ENCODE measurements at places on chromosomes 2 and 18.

GRCh38 chr2:121085801-121086200, 199.2 kb downstream of the TFCP2L1 start:
- DNase-seq, result no peak

DNA sequence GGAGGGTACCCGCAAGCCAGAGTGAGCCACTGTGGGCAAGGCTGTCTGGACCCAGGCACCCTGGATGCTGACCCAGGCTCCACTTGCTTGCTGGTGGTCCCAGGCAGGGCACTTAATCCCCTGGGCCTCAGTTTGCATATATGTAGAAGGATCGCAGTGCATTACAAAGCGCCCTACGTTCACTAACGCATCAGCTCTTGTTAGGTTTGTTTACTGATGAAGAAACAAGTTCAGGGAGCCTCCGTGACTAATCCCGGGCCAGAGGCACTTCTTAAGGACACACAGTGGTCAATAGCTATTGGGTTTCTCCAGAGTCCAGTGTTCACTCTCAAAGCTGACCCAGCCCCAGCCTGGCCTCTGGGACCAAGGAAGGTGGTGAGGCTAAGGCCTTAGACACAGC, 70.2 kb downstream of the LBH start:
- no peak for DNase-seq

- DNase-seq, result no peak
These were observed 9.8 kb downstream of the RBFA start for GRCh38 chr18:80044072-80044471.

- DNase-seq, result no peak
These were observed 73.5 kb downstream of the CCBE1 start for GRCh38 chr18:59623456-59624368.

DNA sequence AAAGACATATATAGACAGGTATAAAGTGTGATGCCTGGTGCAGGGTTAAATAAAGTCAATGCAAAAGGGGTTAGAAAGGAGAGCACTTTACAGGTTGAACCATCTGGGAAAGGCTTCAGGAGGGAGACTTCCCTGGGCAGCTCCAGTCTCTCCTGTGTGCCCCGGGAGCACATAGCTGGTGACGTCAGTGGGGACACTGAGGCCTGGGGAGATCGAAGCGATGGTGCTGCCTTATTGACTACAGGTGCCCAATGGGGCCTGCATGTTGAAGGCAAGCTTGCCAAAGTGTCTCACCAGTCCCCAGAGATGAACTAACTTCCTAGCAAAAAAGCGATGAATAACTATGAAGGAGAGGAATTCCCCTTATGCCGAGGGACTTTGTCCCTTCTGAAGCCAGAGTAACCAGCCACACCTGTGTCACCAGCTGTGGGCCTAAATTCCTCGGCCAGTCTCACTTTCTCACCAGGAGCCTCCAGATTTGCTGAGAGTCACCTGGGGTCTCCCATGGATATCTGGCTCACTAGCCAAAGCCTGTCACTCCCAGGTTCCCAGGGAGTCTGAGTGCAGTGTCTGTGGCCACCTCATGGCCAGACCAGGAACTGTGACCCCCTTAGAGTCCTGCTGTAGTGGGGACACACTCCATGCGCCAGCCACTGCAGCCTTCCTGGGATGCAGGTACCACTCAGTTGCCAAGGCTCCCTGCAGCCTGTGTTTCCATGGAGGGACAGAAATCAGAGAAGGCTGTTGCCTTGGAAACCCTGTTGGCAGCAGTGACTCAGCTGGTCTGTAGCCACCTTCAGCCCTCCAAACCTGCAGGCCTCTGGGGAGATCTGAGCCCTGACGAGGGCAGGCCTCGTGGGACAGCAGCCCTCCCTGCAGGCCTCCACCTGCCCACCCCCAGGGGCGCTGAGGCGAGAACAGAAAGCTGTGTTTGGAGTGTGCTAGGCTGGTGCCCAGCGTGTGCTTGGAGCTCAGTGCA, 128.7 kb downstream of the CTIF start:
- DNase-seq, result no peak

- no peak for DNase-seq
These were observed 249.9 kb upstream of the THUMPD2 start for GRCh38 chr2:40028792-40029488.

DNA sequence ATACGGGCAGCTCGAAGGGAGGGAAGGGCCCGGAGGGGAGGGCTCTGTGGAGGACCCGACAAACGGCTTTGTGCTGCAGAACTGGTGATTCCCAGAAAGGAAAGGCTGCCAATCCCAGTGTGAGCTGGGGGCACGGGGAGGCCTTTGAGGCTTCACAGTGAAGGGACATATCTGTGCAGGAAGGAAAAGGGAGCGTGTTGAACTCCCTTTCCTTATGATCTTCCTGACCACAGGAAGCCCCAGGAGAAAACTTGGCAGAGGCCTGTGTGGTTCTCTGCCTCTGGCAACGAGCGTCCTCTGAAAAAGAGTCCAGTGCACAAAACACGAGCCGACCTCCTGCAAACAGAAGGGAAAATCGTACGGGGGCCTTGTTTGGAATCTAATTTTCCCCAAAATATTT, 683.5 kb upstream of the SALL3 start:
- DNase-seq, result no peak

- DNase-seq, result no peak
These were observed 237.5 kb upstream of the FAM98A start for GRCh38 chr2:33836628-33837027.

- DNase-seq, result no peak
These were observed 94.6 kb upstream of the SCG2 start for GRCh38 chr2:223696719-223697118.

- no peak for DNase-seq
These were observed 3.8 kb upstream of the RPS7 start for GRCh38 chr2:3571284-3571683.

- DNase-seq, result no peak
These were observed 33.1 kb downstream of the HJURP start for GRCh38 chr2:233821196-233821595.

DNA sequence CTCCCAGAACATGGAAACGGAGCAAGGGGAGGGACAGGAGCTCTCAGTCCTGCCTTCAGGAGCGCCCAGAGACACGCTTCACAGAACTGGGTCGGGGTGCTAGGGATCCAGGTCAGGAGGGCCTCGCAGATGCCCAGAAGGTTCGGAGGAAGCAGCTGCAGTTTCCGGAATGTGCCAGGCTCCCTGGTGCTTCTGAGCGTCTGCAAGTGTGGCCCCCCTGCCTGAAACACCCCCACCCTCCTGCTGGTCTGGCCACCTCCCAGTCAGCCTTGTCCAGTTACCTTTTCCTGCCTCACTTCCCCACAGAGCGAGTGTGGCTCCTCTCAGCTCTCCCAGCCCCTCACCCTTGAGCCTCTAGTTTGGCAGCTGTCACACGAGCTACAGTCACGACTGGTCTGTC, 88.3 kb upstream of the TAF1B start:
- no peak for DNase-seq

DNA sequence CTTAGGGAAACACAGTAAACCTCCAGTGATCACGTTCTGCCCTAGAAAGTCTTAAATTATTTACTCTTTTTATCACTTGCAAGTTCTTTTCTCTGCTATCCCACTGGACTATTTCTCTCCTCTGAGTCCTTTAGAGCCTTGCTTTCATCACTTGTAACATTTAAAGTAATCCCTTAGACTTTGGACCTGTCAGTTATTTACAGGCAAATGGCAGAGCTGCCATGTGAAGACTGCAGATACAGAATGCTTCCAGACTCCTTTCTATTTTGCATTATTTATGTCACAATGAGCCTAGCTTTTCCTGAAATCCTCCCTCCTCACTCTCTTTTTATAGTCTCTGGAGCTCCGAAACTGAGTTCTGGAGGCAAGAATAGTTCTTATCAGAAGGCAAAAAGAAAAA, 325.6 kb upstream of the TRIB2 start:
- DNase-seq, result no peak

DNA sequence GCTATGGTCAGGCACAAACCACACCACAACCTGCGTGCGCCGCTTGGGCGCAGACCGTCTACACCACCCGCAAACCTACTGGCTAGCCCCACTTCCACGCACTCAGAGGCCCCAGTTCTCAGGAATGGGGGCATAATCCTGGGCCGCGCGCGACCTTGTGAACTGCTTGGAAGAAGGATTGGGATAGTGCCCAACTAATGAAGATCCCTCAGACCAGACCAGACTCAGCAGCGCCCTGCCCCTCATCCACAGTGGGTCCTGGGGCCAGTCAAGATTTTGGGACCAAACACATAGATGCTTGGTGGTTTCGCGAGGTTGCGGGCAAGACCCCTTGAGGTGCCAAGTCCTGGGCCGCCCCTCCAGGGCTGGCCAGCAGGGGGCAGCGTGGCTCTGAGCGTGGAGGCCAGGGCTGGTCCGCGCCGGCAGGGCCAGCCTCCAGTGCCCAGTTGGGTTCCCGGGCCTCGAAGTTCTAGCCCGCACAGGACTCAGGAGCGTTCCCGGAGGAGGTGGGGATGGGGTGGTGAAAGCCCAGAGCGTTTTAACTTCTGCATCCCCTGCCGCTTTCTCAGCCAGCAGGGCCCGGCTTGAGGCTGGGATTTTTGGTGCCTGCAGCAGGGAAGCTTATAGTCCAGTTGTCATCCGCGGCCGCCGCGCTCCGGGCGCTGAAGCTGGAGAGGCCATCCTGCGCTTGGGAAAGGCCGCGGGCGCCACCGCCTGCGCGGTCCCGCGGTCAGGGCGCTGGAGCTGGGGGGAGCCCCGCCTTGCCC, 8.3 kb downstream of the OSR1 start:
- DNase-seq, result no peak

GRCh38 chr2:191933307-191934105, 86.6 kb upstream of the CAVIN2 start:
- DNase-seq, result no peak

GRCh38 chr2:148616662-148617061, 27.9 kb upstream of the EPC2 start:
- DNase-seq, result no peak

GRCh38 chr2:15271941-15272542, 289.1 kb downstream of the NBAS start:
- no peak for DNase-seq

- no peak for DNase-seq
These were observed 161.4 kb upstream of the ACVR2A start for GRCh38 chr2:147683380-147683779.

- DNase-seq, result no peak
These were observed 430.6 kb downstream of the ERBB4 start for GRCh38 chr2:212107989-212108388.

GRCh38 chr18:67154979-67155378, 361.5 kb downstream of the DSEL start:
- no peak for DNase-seq

- no peak for DNase-seq
These were observed 468 bp downstream of the PIKFYVE start for GRCh38 chr2:208266553-208266893.

DNA sequence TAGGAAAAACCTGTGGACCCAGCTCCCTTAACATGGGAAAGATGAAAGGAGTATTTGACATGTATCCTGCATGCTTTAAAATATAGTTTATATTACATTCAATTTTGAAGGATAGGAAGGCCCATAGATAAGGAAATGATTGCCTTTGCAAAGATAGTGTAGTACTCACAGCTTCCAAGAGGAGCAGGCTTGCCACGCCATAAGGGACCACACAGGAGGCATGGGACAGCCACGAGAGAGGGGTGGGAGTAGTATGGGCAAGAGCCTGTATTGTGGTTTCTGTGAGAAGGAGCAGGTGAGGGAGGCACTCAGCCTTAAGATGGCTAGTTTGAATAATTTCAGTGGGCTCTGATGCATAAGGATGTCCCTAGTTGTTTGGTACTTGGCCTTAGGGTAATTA, 740.3 kb downstream of the SATB2 start:
- no peak for DNase-seq

DNA sequence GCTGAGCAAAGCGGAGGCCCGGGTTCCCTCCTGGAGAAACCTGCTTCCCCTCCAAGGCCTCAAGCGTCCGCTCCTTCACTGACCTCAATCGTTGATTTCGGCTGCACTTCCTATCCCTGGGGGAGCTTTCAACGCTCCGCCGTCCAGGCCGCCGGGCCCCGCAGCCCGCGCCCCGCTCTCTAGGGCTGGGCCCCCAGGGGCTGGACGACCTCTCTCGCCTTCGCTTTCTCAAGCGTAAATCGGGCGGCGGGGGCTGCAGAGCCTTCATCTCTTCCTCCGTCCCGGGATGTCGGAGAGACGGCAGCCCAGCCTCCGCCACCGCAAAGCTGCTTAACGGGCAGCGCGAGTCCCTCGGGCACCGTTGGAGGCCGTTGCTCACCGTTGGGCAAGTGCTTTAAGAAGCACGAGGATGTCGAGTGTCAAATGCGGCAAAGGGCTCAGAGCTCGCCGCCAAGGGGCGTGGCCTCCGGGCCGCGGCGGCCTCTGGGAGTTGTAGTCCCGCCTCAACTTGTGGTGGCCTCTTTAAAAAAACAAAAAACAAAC, 8.5 kb downstream of the HES6 start:
- DNase-seq, result no peak

- no peak for DNase-seq
These were observed 211.0 kb downstream of the HAUS1 start for GRCh38 chr18:46315161-46315560.

DNA sequence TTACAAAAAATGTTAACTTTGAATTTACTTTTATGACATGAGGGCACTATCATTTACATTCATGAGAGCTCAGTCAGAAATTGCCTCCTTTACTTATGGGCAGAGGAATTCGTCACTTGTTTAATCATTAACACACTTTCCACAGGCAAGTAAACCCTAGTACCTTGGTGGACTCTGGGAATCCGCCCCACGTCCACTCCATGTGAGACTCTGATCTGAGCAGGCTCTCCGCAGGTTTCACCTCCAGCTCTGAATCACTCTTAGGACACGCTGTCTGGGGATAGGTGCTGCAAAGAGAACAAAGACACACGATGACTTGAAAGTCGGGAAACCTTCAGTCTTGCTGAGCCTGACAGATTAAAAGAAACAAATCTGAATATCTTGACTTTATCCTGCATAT, 73.6 kb downstream of the LPIN2 start:
- no peak for DNase-seq

DNA sequence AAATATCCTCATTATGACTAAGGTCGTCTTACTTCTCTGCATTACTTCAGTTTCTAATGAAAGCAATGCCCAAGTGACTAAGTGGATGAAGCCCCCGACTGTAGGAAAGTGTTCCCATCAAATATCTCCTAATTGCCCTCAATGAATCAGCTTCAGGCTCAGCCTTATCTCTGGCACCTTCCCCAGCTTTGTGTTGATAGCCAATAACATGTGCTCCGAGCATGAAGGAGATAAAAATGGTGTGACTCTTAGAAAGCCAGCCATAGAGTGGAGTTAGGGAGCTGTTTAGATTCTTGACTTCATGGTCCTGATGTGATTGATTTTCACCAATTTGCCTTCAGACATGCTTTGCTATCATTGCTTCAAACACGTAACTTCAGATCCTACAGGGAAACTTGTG, 339.2 kb upstream of the NRP2 start:
- no peak for DNase-seq

- no peak for DNase-seq
These were observed 7.3 kb upstream of the CIB4 start for GRCh38 chr2:26648516-26648915.

DNA sequence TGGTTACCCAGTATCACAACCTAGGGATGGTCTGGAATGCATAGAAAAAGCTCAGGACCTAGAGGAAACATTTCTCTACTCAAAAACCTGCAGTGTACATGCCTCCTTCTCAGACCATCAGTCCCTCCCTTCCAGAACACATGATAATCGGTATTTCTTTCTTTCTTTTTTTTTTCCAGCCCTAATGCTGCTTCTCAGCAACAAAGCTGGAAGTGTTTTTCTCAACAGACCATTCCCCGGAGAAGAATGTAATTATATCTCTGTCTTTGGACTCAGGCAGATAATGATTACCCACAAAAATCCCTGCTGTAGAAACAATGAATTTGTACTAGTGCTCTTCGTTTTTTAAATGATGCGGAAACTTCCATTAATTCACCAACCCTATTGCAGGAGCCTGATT, 44.1 kb upstream of the NDUFV2 start:
- DNase-seq, result no peak

Measured in left kidney (tissue), 8 donors.